ENCODE measurements at places on chromosomes 2 and 18.

DNA sequence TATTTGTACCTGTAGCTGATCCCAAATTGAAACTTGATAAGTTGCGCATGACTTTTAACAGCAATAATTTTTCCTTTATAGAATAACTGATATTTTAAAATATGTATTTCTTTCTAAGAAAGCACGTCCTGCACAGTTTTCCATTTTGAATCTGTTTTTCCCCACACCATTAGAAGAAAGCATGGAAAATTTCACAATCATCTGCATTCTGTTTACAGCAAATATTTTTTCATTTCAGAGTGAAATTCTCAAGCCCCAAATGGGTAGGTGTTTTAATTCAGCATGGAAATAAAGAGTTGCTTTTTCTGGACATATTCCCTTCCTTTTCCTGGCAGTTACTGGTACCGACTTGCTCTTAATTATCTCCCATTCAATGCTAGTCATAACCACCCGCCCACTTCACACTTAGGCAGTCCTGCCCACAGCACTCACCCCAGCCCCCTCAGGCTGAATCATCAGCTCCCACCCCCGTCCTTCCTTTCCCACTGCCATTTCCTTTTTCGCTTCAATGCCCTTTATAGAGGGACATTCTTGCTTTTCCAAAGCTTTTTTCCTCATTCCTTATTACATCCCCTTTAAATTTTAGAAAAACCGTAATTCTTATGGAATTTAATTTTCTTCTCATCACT is 89.2 kb upstream of the GLS start:
- peak; percentile 21 for DNase-seq

GRCh38 chr2:25482341-25482740 is 140.6 kb upstream of the DNMT3A start:
- DNase-seq, result no peak

GRCh38 chr2:71502941-71503738 is 49.8 kb downstream of the DYSF start:
- no peak for DNase-seq

DNA sequence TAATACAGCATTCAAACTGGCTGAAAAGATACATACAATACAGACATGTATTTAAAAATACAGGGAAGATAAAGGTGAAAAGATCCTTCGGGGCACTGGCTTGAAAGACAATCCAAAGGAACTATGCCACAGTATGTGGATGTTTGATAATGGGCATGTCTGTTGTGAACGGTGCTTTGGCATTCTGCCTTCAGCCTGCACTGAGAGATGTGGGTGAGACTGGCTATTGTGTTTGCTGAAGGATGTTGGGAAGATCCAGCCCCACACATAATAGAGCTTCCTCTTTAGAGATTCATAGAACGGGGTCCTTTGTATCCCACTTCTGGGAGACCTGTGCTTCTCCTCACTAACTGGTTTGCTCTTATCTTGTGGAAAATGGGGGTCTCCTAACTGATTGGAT is 65.1 kb upstream of the CXCR4 start:
- DNase-seq, result no peak

GRCh38 chr2:130951018-130951417 is 114.3 kb downstream of the ARHGEF4 start:
- no peak for DNase-seq

GRCh38 chr2:105144152-105144940 is 97.2 kb upstream of the GPR45 start:
- DNase-seq, result no peak

- DNase-seq, result no peak
Measured at GRCh38 chr2:147501968-147502367, 342.9 kb upstream of the ACVR2A start.

DNA sequence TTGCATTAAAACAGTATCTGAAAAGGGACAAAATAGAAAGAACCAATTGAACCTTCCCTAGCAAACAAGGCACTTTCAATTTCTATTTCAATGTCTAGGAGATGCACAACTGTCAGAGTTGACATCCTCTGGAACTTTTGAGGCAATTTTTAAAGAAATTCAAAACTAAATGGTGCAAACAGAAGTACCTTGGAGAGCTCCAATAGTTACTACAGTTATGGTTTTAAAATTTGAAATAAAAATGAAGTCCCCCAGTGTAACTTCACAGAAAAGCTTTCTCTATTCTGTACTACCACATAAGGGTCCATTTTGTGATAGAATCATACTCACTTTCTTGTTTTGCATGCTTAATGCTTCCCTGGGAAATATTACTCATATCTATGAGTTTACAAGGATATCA is 162.1 kb downstream of the KCNH7 start:
- DNase-seq, result no peak

DNA sequence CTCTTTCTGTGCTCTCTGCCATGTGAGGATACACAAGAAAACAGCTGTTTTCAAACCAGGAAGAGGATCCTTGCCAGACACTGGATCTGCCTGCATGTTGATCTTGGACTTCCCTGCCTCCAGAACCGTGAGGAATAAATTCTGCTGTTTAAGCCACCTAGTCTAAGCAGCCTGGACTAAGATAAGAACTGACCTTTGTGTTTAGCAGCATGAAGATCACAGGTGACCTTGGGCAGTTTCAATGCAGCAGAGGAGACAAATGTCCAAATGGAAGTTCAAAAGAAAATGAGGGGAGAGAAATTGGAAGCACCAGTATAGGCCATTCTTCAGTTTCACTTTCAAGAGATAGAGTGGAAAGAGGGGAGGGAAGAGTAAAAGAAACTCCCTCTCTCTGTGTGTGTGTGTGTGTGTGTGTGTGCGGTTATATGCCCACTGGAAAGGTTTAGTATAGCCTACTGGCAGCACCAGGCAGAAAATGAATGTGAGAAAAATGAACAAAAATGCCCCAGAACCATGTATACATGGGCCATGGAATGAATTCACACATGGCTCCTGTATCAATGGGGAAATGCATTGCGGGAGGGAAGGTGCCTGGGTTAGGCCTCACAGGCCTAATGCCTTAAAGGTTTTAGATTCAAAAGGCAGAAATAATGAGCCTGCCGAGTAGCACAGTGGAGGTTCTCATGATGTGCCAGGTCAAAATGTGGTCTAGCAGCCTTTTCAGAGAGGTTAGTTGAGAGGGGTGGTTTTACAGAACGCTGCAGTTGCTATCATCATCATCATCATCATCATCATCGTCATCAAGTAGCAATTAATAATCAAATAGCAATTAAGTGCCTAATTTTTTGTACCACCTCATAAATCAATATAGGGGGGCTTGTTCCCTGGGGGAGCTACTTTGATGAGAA is 1.1 kb upstream of the CERS6 start:
- no peak for DNase-seq

GRCh38 chr2:146801886-146802285 is 1042.9 kb upstream of the ACVR2A start:
- no peak for DNase-seq

Data from activated gamma-delta T cell treated with anti-CD3 and anti-CD28 coated beads, Interleukin-2, amount 50 U/mL, for 16 hours (primary cell).